ENCODE measurements at places on chromosomes 5 and 9.

DNA sequence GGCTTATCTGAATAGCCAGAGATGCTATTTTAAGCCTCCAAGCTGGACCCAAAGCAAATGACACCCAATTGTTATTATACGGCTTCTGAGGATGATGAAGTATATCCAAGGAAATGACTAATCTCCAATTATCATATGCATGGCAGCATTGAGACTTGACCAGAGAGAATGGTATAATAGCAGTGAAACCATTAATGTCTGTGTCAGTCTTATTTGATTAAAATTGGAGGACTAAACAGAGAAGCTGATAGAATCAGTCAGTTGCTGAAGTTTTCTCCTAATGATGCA, 200.5 kb downstream of the EFNA5 start:
- DNase-seq, result no peak

GRCh38 chr5:10459080-10460055, 17.7 kb downstream of the ROPN1L start:
- DNase-seq, result no peak

GRCh38 chr5:135697251-135697958, 118.6 kb upstream of the CXCL14 start:
- no peak for DNase-seq

DNA sequence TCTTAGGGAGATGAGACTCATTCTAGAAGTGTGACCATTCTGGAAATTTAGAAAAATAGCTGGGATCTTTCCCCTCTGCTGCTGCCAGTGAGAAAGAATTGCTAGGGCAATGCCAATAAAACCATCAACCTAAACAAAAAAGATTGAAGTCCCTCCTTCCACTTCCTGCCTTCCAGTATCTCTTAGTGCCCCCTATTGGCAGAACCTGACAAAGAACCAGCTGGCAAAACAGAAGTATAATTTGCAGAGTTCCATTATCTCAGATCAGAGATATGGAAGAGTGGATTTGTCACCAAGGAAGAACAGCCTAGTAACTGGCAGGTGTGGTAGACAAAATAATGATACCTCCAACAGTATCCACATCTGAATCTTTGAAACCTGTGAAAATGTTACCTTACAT, 13.8 kb upstream of the PLCXD3 start:
- no peak for DNase-seq

DNA sequence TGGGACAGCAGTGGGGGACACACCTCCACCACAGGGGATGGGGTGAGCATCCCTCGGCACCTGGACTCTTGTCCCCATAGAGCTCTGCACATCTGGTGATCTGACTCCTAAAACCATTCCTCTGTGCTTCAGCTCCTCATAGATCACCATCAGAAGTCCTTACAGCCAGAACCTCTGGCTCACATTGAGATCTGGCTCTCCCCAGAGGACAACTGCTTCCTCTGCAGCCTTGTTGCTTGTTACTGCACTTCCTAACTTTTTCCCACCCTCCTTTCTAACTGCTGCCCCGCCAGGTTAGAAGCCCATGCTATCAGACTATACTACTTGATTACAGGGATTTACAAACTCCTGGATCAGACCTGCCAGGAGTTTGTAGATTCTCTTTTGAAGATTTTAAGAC, 64.5 kb downstream of the ARSB start:
- no peak for DNase-seq

All from Right ventricle myocardium superior (tissue), 1 donor.